ENCODE measurements at places on chromosomes 5 and 9.

DNA sequence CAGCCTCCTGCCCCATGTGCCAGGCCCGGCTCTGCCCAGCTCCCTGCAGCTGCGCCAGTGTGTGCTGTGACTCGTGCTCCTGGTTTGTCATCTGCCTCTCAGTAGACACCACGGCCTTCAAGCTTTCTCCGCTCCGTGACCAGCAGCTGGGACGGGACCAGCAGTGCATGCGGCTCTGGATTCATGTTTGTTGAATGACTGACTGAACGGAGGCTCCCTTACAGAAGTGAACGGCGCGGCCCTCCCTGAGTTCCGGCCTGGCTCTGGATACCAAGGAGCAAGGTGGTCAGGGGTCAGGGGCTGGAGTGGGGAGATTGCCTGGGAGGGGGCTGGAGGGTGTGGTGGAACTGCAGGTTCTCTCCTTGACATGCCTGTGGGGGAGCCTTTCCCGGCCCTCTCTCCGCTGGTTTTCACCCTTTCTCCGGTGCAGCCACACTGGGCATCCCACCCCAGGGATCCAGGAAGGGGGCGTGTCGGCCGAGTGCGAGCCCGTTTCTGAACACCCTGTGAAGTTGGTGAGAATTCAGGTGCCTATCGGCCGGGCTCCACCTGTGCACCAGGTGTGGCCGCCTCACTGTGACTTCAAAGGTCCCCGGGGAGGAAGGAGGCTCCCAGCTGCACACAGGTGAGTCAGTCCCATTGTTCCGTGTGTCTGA, 11.1 kb upstream of the CEP72 start:
- no peak for DNase-seq

DNA sequence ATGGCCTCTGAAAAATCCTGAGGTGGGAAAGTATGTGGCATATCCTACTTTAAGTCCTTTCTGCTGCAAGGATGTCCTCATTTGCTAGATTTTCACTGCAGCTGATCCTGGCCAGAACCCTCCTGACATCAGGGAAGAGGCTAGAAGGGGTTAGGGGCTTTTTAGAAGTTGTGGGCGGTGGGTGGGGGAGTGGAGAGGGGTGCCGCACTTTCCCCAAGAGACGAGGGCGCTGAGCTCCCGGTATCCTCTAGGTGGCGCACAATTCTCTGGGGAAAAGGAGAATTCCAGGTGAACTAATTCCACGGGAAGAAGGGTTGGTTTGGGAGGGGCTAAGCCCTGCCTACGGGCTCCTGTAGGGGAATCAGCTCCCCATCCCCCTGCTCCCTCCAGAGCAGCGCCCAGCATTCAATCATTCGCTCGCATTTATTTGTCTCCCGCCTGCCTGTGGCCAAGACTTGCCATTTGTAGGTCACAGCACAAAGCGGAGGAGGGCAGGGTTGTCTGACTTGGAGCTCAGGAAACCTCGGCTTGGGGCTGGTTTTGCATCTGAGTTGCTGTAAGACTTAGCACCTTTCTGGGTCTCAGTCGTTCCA, 42.9 kb upstream of the HAND1 start:
- DNase-seq, result peak; percentile 5

GRCh38 chr5:118988866-118989180, 476 bp upstream of the DTWD2 start:
- DNase-seq, result no peak

DNA sequence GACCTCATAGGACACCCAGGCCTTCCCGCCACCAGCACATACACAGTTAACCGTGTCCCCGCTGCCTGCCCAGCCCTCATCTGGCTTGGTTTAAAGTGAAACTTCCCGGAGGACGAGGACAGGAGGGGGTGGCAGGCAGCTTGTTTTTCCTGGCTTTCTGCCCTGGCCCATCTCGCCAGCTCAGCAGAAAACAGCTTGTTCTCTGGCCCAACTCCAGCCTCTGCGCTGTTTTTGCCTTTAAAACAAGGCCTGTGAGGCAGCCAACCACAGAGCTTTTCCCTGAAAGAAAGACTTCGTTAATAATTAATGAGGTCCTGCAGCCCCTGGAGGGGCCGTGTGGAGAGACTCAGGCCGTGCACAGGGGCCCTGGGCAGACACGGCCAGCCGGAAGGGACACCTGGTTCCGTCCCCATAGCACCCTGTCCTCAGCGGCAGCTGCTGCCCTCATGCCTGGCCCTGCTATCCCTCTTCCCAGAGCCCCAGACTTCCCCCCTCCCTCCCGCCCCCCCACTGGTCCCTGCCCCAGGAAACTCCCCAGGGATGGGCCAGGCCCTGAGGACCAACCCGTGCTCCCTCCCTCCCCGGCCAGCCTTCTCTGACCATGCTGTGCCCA, 108.7 kb downstream of the RXRA start:
- peak; percentile 92 for DNase-seq

DNA sequence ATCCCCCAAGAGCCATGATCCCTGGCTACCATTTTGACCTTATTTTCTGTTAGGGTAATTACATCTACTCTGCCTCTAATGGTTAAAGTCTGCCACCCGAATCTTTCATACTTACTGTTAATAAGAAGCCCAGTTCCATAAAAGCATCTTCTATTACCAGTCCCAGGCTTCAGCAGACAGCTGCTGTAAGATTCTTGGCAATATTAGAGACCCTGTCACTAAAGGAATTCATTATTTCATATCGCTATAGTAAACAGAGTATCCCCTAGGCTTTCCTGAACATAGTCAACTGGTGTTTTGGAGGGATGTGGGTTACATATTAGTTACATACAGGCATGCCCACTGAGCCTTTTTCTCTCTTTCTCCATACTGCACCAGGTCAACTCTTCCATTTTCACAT, 608.7 kb upstream of the SEMA6A start:
- no peak for DNase-seq

DNA sequence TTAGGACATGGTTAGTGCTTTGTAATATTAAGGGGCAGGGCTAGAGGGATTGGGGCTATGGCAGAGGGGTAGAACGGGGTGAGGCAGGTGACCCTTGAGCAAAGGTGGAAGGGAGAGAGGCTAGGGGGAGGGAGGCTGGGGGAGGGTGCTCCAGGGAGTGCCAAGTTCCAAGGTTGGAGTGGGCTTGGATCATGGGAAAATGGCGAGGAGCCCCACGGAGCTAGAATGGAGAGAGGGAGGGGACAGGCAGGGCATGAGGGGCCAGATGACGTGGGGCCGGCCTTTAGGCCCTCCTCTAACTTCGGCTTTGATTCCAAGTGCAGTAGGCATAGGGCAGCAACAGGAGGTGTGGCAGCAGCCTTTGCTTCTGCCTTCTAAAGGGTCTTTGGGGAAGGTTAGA, 171.8 kb upstream of the PANK3 start:
- DNase-seq, result no peak

DNA sequence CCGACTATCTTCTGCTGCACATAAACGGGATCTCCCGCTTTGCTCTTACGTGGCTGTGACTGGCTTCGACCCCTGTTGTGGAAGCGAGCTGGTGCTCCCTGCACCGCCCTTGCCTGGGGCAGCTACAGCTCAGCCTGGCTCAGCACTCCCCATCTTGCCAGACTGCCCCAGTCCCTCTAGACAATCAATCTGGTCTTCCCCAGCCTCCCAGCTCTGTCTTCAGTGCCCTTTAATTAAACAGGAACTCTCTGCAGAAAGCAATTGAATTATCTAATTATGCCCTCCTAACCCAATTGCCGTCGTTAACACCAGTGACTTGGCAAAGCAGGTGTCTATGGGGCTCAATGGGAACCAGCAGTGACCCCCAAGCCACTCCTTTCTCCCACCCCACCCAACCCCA, 18.9 kb upstream of the NTNG2 start:
- DNase-seq, result no peak

DNA sequence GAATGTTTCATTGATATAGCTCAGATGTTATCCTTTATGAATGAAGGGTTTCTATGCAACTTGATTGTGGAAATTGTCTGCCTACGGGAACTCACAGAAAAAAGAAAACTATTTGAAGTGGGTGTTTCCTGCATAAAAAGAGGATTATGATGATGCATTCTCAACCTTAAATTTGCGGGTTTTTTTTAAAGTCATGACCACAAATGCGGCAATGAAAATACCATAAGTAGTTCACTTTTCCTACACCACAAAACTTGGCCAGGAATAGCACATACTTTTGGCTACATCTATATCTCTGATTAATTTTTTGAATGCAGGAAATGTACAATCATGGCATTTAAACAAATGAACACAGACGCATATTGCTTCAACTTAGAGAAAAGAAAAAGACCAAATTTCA, 754.7 kb downstream of the DTWD2 start:
- no peak for DNase-seq

DNA sequence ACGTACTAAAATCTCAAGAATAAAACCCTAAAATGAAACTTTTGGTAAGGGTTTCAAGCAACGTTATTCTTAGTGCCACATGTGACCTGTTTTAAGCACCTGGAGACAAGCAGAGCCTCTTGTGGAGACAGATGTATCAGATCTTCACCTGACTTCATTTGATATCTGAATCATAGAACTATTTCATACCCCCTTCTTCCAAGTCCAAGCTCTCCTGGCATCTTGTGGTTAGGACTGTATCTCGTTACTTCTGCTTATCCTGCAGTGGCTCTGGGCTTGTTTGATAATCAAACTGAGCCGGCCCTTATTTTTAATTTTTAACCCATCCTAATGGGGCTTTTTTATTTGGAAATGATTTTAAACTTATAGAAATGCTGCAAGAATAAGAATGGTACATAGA, 11.1 kb upstream of the FSD1L start:
- DNase-seq, result no peak

DNA sequence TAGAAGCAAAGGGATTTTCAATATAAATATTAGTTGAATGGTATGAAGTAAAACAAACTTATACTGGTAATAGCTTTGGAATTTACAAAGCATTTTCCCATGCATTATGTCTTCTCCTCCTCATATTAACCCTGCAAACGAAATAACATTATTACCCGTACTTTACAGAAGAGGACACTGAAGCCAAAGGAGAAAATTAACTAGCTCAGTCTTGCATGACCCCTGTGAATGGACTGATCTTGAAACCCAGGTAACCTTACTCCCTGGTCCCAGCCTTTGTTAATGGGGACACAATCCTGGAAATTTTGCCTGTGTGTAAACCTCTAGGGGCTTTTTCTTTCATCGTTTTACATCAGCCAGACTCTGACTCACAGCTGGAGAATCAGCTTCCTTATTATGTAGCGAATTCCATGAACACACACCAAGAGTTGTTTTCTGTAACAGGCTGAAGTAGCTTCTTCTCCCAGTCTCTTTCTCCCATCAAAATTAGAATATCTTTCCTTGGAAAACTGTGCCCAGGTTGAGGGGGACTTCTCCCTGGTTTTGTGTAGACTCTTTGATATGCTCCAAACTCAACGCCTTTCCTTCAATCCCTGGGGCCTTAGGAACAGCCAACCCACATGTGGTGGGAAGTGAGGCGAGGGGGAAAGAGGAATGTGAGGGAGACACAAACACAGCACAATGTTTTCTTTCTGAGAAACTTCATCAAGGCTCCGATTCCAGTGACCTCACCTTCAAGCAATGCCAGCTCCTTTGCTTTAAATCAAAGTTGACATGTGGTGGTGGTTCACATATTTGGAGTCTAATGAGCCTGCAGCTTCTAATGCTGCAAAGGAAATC, 480.9 kb upstream of the PAPPA start:
- DNase-seq, result no peak

GRCh38 chr9:16775330-16775729, 95.1 kb downstream of the BNC2 start:
- DNase-seq, result no peak

DNA sequence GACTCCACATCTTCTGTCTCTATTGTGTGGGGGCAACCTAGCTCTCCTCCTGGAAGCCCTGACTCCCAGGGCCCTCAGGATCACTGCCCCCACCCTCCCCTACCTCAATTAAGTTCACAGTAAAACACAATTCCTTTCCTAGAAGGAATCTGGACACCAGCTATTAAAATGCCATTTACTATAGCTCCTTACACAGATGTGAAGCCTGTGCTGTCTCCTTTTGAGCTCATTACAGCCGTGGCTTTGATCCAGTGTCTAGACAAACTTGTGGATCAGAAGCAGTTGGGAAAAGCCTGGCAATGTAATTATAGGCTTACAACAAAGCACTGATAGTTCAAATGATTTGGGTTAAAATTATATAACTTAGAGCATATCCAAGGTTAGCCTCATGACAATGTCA, 107.0 kb upstream of the SMIM23 start:
- DNase-seq, result no peak

GRCh38 chr9:108347463-108348188, 508.2 kb downstream of the ACTL7B start:
- no peak for DNase-seq

GRCh38 chr5:7894860-7895259, 25.9 kb downstream of the MTRR start:
- DNase-seq, result no peak
